GM12891 (cell line): ENCODE measurements at places on chromosomes 12 and 14.

DNA sequence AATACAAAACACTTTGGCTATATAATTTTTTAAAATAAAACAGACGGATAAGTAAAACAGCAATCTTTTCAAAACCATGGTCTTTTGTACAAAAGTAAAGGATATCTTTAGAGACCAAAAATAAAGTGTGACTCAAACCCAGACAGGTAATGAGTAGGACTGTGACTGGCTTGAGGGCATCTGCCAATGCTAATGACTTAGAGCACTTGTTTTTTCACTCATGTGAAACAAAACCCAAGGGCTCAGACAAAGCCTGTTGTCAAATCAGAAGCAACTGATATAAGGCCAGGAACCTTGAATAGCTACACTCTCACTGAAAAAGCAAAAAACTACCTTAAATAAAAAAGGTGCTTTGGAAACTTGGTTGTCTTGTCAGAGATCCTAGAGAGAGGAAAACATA is 357.4 kb downstream of the TMEM117 start:
- DNase-seq: peak; percentile 9

GRCh38 chr12:66403746-66404145 is 101.5 kb downstream of the HELB start:
- no peak for DNase-seq

DNA sequence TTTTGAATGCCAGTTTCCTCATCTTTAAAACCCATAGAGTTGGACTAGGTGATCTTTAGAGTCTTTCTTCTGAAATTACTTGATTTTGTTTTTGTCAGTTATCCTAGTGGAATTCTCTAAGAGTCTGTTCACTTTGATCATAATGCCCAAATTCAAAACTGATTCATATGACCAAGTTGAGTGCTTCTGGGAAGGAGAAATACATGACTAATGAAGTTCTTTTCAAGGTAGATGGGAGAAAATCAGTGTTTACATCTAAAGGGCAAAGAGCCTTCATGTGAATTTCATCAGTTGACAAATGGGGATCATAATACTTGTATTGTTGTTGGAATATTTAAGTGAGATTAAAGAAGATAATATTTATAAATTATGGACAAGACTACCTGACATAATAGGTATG is 53.2 kb downstream of the ERC1 start:
- no peak for DNase-seq

DNA sequence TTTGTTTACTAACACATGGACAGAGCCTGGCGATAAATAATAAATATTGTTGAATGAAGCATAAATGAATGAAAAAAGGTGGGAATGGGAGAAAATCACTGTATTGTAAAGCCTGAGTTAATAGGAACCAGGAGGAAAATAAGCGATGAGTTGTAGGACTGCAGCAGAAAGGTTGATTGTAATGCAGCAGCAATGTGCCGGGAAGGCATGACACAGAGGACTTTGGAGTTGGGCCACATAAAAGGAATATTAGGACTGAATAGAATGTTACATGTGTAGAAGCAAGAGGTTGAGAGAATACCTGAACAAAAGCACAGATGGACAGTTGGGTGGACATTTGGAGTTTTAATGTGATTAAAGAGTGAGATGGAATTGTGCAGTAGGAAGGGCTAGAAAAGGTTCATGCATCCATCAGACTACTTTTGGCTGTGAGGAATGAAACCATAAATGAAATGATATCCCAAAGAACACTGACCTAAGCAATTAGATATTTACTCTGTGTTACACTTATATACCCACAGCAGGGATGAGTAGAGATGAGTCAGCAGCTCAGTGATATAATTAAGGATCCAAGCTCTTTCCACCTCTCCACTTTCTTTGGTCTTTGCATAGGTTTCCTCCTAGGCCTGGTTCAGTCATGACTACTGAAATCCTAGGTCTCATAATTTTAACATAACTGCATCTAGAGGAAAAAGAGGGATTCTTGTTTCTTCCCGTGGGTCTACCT is 55.4 kb downstream of the CCER1 start:
- no peak for DNase-seq

GRCh38 chr12:124898200-124898922 is 16.1 kb downstream of the UBC start:
- no peak for DNase-seq

GRCh38 chr12:98582093-98582492 is 11.4 kb upstream of the SLC25A3 start:
- DNase-seq: no peak

- DNase-seq: no peak
Measured at GRCh38 chr12:53973236-53974042, 513 bp downstream of the HOXC11 start.

DNA sequence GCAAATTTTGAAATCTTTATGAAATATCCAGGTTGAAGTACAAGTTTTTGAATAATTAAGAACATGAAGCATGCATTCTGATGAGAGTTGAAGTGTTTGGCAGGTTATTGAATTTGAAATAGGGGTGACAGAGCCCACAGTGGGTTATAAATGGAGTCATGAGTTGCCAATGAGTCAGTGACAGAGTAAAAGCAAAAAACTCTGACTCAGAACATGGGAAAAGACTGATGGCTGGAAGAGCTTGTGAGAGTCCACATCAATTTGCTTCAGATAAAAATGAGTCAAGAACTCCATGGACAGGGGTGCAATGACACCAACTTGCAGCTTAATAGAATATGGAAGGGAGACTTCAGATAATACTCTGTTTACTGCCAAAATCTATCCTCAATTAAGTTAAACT is 105.3 kb downstream of the SLC6A15 start:
- DNase-seq: no peak

- no peak for DNase-seq
Measured at GRCh38 chr12:53603804-53604203, 22.4 kb downstream of the ATF7 start.

DNA sequence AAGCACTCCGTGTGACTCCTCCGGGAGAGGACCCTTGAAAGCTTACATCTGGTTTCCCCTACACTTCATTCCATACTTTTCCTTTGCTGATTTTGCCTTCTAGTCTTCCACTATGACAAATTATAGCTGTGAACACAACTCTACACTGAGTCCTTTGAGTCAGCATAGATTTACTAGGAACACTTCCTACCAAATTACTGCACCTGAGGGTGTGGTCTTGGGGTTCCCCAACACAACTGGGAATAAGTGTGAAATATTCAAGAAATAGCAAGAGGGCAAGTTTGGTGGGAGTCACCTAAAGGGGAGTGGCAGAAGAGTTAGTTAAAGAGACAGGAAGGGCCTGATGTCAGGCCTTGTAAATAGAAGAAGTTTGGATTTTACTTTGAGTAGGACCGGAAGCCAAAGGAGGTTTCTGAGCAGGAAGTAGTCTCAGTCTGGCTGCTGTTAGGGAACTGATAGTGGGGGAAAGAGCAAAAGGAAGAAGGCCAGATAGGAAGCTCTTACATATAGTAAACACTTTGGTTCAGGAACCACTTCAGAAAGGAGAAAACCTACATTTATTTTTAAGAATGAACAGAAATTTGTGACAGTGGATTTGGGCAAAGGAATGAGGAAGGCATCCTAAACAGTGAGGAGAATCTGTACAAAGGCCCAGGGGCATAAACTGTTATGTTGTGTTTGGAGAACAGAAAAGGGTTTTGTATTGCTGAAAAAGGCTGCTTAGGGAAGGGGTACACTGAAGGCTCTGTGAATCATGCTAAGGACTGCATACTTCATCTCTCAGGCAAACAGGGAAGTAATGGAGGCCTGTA is 14.2 kb downstream of the SEL1L start:
- no peak for DNase-seq

DNA sequence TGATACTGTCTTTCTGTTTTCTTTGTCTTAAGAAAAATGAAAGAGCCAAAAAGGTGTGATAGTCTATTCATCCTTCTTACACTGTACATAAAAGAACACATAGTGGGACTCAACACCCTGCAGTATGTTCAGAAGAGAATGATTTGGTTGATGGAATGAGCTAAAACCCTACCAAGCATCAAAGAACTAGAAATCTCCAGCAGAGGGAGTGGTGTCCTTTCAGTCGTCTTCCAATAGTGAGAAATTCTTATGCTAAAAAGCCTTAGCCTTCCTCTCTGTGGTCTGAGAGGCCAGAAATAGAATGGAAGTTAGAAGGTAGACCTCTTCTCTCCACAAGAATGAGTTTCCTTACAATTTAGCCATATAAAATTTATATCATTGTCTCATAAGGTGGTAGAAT is 393.4 kb upstream of the SEL1L start:
- no peak for DNase-seq

DNA sequence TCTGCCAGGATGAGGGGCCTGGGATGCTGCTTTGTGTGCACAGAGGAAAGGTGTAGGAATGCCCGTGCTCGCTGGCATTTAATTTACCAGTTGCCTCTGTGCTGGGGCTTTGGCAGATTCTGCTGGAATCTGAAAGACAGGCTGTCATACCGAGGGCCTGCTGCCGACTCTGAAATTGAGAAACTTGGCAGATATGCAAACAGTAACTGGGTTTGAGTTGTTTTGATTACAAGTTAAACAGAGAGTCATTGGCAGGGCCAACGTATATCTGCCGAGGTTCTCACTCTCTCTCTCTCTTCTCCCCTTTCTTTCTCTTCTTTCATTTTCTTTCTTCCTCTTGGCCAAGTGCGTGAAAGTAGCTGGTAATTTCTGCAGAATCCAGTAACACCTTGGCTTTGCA is 618.7 kb downstream of the VRK1 start:
- DNase-seq: no peak

- no peak for DNase-seq
Measured at GRCh38 chr12:112252184-112252583, 126.8 kb downstream of the TRAFD1 start.

GRCh38 chr14:49865431-49865859 is 12.9 kb upstream of the NEMF start:
- no peak for DNase-seq

- no peak for DNase-seq
Measured at GRCh38 chr12:52601671-52602070, 408 bp upstream of the KRT72 start.

GRCh38 chr12:10110256-10110844 is 11.6 kb upstream of the CLEC1A start:
- DNase-seq: no peak

- no peak for DNase-seq
Measured at GRCh38 chr12:103538397-103538796, 42.6 kb upstream of the C12orf42 start.

- no peak for DNase-seq
Measured at GRCh38 chr12:113802000-113802749, 163.9 kb downstream of the RBM19 start.

DNA sequence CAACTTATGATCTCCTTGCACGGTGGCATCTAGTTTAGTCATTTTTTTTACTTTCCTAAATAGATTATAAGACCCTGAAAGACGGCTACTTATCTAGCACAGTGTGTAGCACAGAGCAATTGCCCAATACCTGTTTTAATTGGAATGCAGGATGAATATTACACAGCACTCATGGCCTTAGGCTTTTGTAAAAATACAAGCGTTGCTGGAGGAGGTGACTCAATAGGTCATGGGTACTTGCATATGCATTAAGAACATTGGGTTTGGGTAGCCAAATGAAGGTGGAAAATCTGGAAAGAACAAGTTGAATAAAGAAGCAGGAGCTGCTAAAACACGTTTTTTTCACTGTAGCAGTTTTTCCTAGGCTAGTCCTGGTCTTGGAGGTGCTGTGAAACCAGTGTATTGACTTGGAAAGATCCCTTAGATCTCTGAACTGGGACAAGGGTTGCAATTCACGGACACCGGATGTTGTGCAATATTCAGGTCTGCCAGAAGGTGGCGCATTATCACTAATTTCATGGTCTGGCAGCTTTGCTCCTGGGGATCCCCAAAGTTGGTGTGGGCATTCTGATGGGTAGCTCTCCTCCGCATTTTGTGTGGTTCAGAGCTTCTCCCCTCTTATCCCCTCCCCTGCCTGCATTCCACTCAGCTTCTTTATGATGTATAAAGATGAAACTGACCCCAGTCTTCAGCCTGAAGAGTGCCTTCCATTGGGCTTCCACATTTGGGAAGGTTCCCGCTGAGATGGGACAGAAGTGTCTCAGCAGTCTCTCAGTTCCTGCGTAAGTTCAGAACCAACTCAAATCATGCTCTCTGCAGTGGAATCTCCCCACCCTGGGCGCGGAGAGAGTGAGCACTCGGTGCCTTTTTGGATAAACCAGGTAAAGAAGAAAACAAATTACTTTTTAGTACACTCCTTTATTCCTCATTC is 278.3 kb downstream of the NRXN3 start:
- peak; percentile 10 for DNase-seq

DNA sequence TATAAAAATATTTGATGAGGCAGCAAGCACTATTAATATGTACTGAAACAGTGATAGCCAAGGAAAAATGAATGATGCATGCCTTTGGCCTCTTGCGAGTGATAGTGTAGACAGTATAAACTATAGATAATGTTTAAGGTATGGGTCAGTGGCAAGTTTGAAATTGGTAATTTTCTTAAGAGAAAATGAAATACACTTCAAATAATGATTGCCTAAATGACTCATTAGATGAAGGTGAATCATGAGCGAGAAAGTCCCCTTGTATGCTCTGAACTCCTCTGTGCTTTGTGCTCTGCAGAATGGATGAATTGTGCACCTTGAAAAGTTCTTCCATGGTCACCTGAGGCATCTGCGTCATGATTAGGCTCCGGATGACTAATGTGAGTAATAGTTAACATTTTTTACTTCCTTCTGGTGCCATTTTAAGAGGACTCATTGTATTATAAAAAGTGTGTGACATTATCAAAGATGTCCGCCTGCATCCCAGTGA is 84.9 kb upstream of the RTL1 start:
- DNase-seq: no peak

DNA sequence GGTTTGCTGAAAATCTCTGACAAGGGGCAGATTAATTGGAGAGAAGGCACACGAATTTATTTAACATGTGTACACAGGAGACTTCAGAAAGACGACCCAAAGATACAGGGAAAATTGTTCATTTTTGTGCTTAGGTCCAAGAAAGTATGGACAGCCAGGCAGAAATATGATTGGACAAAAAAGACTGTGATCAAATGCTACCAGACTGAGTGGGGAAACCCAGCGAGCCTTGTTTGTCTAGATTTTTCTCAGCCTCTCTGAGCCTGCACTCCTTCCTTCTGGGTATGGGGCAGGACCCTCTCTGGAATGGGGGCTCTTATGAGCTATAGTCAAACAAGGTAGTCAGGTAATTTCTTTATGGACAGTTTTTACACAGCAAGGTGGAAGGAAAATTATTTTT is 10.4 kb upstream of the CIPC start:
- no peak for DNase-seq

- DNase-seq: no peak
Measured at GRCh38 chr12:15453613-15454012, 131.3 kb downstream of the PTPRO start.

GRCh38 chr12:110179291-110179690 is 55.1 kb downstream of the IFT81 start:
- no peak for DNase-seq

DNA sequence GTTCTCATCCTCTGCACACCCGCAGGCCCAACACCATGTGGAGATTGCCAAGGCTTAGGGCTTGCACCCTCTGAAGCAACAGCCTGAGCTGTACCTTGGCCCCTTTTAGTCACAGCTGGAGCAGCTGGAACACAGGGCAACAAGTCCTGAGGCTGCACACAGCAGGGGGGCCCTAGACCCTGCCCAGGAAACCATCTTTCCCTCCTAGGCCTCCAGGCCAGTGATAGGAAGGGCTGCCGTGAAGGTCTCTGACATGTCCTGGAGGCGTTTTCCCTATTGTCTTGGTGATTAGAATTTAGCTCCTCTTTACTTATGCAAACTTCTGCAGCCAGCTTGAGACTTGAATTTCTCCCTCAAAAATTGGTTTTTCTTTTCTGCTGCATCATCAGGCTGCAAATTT is 373.5 kb upstream of the CLEC14A start:
- no peak for DNase-seq

- DNase-seq: no peak
Measured at GRCh38 chr12:19596434-19597166, 157.3 kb downstream of the AEBP2 start.

GRCh38 chr12:75581515-75581914 is 70.1 kb upstream of the KRR1 start:
- no peak for DNase-seq
